Brain (organoid and tissue), 16 donors: ENCODE measurements at places on chromosomes 3 and 15.

GRCh38 chr3:47221798-47222197, 57.9 kb upstream of the SETD2 start:
- DNase-seq, result no peak

DNA sequence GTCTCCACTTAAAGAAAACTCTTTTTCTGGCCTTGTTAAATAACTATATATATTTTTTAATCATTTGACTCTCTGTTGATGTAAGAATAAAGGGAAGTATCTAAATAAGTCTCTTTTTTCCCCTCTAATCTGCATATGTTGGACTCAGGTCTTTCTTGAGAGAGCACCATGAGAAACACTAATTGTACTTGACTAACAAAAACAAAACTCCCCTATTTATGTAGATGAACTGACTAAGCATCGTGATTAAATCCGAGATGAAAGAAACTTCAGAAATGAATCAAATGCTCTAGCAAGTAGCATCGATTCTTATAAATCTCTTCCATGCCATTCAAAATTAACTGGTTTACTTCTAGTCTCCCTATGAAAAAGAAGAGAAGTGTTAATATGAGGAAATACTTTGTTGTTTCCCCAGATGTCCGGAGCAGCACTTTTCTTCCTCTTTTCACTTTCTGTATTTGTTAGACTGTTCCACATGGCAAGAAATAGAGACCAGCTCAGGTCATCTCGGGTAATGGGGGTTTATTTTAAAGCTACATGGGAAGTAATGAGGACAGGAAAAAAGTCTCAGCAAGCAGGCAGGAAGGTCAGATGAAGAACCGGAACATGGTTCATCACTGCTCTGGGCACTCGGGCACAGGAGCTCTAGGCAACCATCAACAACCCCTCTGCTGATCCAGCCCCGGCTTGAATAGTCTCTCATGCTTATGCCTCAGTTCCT, 288.3 kb downstream of the CNTN6 start:
- DNase-seq, result no peak

- no peak for DNase-seq
Observed at GRCh38 chr3:46947981-46948791, 28.4 kb downstream of the CCDC12 start.

DNA sequence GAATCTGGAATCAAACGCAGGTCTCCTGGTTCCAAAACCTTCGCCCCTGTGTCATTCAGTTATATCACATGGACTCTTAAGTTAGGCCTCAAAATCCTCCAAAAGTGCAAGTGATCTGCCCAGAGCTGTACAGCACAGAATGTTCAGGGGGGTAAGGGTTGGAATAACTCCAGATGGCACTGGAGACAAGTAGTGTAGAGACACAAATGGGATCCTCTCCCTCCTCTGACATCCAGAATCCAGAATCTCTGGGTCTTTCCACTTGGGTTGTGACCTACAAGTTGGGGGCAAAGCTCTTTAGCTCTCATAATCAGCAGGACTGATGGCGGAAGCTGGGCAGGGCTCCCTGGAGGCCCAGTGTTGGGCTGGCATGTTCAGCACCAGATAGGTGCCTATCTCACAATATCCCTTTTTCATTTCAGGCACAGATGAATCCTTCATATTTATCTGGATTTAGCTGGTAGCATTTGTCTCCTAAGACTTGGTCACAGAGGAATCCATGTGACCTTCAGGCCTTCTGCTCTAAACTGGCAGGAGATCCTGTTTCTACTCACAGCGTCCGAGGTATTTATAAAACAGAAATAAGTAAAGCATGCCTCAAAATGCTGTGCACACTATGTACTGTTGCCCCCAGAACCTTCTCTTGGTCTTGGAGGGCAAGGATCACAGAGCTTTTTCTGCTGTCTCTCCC, 15.4 kb downstream of the ABHD2 start:
- no peak for DNase-seq

GRCh38 chr15:42665827-42666226, 71.1 kb downstream of the CDAN1 start:
- DNase-seq, result no peak

DNA sequence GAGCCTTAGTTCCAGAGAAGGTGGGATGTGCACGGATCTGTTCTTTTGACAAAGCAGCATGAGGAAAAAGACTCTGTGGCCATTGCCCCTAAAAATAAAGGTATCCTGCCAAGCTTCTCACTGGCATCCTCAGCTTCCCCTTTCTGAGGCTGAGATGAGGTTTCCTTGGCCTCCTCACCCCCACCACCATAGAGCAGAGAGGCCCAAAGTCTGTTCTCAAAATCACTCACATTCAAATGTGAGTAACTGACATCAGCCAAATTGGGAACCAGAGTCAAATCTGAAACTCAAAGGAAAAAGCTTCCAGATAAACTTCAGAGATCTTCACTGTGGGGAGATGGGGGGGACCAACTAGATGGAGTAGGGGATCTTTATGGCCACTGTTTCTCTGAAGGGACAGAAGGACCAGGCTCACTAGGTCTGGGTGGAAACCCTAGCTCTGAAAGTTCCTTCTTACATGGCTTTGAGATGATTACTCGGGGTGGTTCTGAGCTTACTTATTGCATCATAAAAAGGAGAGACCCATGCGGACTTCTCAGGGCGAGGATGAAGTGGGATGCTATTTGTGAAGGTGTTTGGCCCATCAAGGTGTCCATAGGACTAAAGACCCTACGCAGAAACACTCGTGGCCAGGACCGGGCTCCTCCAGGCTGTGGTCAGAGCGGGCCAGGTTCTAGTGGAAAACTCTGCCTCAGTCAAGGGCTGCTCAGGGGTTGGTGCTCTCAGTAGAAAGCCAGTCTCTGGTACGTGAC, 61.5 kb upstream of the MEF2A start:
- DNase-seq, result no peak

DNA sequence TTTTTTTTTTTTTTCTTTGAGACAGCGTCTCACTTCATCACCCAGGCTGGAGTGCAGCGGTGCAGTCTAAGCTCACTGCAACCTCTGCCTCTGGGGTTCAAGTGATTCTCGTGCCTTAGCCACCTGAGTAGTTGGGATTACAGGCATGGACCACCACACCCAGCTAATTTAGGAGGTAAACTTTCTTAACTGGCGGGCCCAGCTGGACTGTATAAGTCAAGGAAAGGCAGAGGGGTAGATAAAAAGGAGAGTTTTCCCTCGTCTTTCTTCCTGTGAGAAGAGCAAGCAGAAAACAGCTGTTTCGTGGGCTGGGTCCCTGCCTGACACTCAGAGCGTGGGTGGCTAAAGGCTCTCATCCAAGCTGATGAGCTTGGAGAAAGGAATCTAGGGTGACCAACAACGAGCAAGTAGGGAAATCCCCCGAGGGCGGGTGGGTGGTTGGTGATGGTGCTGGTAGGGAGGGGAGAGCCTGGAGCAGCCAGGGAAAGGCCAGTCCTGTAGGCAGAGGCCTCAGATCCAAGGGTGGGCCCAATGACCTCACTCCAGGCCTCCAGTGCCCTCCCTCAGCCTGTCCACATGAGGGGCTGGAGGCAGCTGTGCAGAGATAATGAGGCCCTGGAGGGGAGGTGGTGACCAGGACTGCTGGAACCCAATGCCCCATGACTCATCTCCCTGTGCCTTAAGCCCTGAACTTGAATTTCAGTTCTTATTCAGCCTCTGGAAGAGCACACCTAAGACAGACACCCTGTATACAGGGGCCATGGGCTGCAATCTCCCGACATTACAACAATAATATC, 43.1 kb upstream of the LIMD1 start:
- DNase-seq, result no peak

DNA sequence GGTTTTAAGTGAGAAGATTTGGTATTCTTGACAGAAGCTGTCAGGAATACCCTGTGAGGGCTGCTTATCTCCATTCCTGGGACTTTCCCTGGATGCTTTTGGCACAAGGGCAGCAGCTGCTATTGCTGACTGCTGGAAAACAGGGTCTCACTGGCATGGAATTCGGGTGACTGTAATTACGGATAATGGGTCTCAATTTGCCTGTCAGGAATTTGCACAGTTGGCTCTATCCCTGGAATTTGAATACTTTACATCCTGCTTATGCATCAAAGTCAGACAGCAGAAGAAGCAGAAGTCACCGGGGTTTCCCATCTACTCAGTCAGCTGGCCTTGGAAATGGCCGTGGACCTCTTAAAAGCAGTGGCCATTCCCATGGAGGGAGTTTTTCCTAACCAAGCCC, 25.9 kb upstream of the AKAP13 start:
- peak; percentile 42 for DNase-seq

- no peak for DNase-seq
Observed at GRCh38 chr3:182969853-182970252, 10.5 kb downstream of the DCUN1D1 start.

DNA sequence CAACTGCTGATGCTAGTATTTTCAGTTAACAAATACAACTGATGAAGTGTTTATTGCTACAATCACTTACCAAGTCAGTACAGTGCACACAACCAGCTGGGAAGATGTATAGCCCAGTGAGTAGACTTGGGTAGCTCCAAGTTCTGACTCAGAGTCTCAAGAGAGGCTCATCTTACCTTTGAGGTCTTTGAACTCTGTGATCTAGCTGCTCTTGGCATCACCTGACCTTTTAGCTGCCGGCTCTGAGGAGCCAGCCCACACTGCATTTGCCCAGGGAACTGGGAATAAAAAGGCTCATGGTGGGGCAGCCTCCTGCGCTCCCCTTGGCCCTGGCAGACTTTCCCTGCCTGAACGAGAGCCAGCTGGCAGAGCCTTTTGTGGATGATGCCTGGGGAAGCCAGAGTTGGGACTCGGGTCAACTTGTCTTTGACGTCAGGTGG, 82.6 kb downstream of the CEMIP start:
- peak; percentile 49 for DNase-seq

GRCh38 chr3:178405531-178405930, 130.7 kb upstream of the KCNMB2 start:
- peak; percentile 22 for DNase-seq

- no peak for DNase-seq
Observed at GRCh38 chr3:3334491-3334890, 155.0 kb upstream of the CRBN start.

GRCh38 chr3:42424911-42425310, 14.5 kb upstream of the LYZL4 start:
- DNase-seq, result no peak

- no peak for DNase-seq
Observed at GRCh38 chr3:101719604-101720185, 4.7 kb upstream of the CEP97 start.

- no peak for DNase-seq
Observed at GRCh38 chr3:73536952-73537351, 87.8 kb downstream of the PDZRN3 start.

DNA sequence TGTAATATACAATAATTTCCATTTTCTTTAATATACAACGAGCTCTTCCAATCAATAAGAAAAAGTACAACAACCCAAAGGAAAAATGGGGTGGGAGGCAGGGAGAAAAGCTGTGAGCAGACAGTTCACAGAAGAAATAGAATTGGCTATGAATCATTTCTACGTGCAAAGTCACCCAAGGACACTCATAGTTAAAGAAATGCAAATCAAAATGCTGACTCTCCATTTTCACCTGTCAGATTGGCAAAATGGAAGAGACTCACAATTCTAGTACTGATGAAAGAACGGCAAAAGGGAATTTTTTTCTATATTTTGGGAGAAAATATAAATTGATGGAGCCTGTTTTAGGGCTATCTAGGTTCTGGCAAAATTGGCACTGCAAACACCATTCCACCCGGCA, 116.3 kb upstream of the MEF2A start:
- no peak for DNase-seq

GRCh38 chr15:78327466-78327865, 12.7 kb upstream of the CRABP1 start:
- no peak for DNase-seq

- DNase-seq, result peak; percentile 87
Observed at GRCh38 chr3:186287711-186288110, 74.3 kb downstream of the DGKG start.

DNA sequence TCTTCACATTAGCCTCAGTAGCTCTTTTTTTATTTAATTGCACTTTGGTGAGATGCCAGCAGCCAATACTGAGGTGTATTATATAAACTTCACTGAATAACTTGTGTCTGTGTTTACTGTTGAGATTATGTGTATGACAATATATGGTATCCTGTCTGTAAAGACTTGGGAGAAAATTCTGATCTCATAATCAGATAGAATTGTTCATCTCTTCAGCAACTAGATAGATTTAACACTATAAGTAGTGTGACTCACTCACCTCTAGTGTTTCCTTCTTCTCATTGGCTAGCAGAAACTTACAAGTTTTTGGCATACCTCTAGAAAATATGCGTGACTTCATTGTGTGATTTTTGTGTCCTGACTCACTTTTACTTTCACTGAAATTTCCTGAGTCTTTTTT, 67.6 kb upstream of the TGFBR2 start:
- no peak for DNase-seq

GRCh38 chr15:25909806-25910205, 46.7 kb upstream of the ATP10A start:
- no peak for DNase-seq

GRCh38 chr15:100866386-100867330, 13.0 kb upstream of the ALDH1A3 start:
- no peak for DNase-seq

DNA sequence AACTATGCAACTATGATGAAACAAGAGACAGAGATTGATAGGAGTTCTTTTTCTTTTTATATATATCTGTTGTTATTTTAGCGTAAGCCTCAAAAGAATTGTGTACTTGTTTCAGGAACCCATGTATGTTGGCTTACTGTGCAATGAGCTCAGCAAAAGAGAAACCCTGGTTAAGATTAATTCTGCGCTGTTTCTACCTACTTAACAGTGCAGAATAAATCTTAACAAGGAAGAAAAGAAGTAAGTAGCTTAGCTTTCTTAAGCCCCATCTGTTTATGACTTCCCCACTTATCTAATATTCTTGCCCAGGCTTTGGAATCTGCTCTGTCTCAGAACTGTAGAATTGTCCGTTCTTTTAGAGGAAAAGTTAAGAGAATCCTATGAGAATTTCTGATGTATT, 27.4 kb downstream of the ECT2 start:
- no peak for DNase-seq

GRCh38 chr3:157475921-157476414, 27.2 kb downstream of the VEPH1 start:
- no peak for DNase-seq

GRCh38 chr15:56886363-56886931, 32.0 kb upstream of the TCF12 start:
- DNase-seq, result no peak

GRCh38 chr3:181892848-181893247, 181.1 kb downstream of the SOX2 start:
- DNase-seq, result no peak

DNA sequence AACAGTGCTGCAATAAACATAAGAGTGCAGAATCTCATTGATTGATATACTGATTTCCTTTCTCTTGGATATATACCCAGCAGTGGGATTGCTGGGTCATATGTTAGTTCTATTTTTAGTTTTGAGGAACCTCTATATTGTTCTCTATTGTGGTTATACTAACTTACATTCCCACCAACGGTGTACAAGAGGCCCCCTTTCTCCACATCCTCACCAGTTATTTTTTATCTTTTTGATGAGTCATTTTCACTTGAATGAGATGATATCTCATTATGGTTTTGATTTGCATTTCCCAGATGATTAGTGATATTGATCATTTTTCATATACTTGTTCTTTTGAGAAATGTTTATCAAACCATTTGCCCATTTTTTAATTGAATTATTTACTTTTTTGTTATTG, 12.4 kb upstream of the IREB2 start:
- no peak for DNase-seq

- peak; percentile 67 for DNase-seq
Observed at GRCh38 chr3:141279077-141279967, 47.7 kb downstream of the PXYLP1 start.
